Activated naive CD4-positive, alpha-beta T cell treated with anti-CD3 and anti-CD28 coated beads for 36 hours (primary cell): ENCODE measurements at places on chromosomes 6 and 20.
A peak's percentile ranks its signal among the peaks of the same experiment; 100 is the strongest.

GRCh38 chr20:53001498-53002301 lies 29.5 kb downstream of the TSHZ2 start:
- DNase-seq, result peak; percentile 60

- peak; percentile 72 for DNase-seq
Observed at GRCh38 chr6:13453771-13454251, 33.6 kb downstream of the GFOD1 start.

DNA sequence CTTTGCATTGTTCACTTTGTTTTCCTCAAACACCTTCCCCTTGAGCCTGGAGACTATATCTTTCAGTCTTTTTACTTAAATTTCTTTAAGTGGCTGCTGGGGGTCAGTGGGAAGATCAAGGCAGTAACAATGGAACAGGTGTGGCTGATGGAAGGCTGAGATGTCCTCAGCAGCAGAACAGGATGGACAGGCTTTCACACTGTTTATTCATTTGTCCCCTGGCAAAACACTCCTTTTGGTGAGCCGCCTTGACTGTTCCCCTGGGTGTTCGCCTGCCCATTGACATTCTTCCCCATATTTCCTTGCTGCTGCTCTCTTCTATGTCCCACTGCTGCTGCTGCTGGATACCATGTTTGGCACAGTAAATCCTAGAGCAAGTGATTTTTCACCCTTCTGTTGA lies 38.1 kb downstream of the RNF144B start:
- DNase-seq, result no peak

- peak; percentile 89 for DNase-seq
Observed at GRCh38 chr6:137717074-137718073, 149.7 kb upstream of the TNFAIP3 start.

DNA sequence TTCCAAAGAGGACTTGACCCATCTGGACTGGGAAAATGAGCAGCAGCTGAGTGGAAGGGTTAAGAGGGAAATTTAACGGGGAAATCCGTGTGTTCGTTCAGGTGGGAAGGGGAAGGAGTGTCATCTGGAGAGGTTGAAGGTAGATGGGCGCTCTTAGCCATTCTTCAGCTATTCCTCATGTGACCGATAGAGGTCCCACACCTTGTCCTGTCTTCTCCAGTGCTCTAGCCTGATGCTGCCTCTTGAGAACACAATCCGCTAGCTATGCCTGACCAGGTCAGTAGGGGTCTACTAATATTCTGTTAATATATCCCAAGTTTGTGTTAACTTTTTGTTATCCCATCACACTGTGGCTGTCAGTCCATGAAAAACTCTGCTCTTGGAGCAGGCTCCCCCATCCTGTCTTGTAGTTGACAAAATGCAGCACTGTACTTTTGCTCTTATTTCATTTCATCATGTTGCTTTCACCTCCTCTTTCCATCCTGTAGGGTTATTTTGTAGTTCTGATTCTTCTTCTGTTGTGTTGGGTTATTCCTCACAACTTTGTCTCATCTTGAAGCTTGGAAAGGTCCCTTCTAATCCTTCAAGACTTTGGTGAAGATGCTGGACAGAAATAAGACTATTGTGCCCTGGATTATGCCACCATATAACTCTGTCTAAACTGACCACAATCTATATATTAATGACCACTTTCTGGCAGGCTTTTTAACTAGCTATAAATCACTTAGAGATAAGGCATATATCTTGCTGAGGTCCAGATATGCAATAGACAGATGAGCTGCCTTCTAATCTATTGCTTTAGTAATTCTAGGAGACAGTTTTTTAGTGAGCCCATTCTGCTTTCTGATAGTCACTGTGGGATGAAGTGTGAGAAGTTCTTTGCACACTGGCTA lies 123.4 kb upstream of the SUPT3H start:
- DNase-seq, result no peak

DNA sequence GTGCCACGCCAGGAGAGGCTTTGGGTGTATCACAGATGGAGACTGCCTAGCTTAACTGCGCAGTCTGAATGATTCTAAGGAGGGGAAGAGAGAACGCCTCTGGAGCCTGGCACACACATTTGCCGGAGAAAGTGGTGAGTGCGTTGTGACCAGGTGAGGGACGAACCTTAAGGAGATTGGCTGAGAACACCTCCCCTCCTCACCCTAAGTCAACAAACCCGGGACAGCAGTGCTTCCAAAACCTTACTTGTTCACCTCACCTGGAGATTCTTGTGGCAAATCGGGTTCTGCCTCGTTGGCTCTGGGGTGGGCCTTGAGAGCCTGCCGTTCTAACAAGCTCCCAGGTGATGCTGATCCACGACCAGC lies 9.4 kb downstream of the SYNJ2 start:
- DNase-seq, result no peak

DNA sequence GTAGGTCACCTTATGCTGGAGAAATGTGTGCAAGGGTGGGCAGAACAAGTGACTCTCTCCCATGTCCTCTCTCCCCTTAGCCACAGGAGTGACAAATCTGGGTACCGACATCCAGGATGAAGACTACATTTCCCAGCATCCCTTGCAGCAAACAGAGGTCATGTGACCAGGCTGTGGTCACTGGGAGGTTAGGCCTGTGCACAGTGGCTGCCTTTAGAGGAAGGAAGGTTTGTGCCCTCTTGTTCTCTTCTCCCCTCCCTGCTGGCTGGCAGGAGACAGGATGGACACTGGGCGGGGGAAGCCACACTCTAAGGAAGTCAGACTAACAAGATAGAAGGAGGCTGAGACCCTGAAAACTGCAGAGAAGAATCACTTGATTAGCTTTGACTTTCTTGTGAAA lies 360.2 kb downstream of the PREX1 start:
- DNase-seq, result no peak

DNA sequence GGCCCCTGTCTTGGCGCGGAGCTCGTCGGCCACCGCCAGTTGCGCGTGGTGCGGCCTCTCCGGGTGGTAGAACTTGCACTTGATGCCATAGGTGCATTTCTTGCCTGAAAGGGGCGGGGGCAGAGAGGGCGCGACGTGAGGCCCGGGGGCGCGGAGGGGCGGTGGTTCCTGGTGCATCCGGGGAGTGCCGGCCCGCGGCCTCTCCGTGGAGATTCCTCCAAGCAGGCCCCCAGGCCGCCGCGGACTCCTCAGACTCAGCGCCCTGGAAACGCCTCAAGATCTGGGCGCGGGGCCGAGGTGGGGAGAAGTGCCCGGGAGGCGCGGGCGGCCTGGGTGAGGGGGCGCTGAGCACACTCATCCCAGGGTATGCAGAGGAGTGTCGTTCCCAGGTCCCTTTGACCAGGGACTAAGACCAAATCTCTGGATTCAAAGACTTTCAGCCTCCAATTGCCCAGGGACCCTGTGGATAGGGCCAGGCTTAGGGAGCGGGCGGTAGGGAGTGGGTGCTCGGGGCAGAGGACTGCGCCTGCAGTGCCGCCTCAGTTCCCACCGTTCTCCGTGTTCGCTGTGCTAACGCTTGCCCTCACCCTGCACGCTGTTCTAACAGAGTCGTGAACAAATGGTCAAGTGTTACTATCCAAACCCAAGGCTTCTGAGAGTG lies 33.3 kb downstream of the ZC3H12D start:
- DNase-seq, result peak; percentile 53

- no peak for DNase-seq
Observed at GRCh38 chr6:112252571-112253497, 1.5 kb downstream of the LAMA4 start.

GRCh38 chr20:10366898-10367692 lies 66.9 kb downstream of the MKKS start:
- no peak for DNase-seq

GRCh38 chr20:58877976-58878360 lies 25.5 kb downstream of the GNAS start:
- DNase-seq, result peak; percentile 69

- no peak for DNase-seq
Observed at GRCh38 chr6:138601128-138601527, 101.8 kb upstream of the NHSL1 start.

- DNase-seq, result no peak
Observed at GRCh38 chr6:37538107-37538506, 38.4 kb upstream of the CCDC167 start.

DNA sequence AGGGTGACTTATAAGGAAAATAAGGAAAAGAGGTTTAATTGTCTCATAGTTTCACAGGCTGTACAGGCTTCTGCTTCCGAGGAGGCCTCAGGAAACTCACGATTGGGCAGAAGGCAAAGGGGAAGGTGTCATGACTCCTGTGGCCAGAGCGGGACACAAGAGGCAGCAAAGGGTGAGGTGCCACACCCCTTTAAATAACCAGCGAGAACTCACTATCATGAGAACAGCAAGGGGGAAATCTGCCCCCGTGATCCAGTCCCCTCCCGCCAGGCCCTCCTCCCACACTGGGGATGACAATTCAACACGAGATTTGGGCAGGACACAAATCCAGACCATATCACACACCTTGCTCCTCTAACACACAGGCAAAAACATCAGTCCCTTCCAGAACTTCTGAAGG lies 254.0 kb downstream of the DLL1 start:
- DNase-seq, result no peak

- DNase-seq, result no peak
Observed at GRCh38 chr6:37919417-37920157, 100.1 kb downstream of the ZFAND3 start.

DNA sequence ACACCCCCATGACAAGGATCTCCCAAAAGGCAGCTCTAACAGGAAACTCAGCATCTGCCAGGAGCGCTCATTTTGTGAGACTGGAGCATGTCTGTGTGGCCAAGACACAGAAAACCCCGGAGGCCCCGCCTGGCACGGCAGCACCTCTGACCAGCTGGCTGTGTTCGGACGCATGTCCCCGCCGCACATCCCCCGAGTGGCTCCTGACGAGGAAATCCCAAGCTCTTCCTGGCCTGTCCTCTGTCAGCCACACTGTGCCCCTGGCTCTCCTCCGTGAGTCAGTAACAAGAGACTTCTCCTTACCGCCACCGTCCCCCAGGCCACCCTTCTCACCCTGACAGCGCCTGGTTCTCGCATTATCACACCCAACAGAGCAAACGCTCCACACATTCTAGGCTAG lies 14.4 kb downstream of the SLC2A4RG start:
- no peak for DNase-seq

- peak; percentile 18 for DNase-seq
Observed at GRCh38 chr6:158468666-158469065, 91.2 kb upstream of the TMEM181 start.

DNA sequence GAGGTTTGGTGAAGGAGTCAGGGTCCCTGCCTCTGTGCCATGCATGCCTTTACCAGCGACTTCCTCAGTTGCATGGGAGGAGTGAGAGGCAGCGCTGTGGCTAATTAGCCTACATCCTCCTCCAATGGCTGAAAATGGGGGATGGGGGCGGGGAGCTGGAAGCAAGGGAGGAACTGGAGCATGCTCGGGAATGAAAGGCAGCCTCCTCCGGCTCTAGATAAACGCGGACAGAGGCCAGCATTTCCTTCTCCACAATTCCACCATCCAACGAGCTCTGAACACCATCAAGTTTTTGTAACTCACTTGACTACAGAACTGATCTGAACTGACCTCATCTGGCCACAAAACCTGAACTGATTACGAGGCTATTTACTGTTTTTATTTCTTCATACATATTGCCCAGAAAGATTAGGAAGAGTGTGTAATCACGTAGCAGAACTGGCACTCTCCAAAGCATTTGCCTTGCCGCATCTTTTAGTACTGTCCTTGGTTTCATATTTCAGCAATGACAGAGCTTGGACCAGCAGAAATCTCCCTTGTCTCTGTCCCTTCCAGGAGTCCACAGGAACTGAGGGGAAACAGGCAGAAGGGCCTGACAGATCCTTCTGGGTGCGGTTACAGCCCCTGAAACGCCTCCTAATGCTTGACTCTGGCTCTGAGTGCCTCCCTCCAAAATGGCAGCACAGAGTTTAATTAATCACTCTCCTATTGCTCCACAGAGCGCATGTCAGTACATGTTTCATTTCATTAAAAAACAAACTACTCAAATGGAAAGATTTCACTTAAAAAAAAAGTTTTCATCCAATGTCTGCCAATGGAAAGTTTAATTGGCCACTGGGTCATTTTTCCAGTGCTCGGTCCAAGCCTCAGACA lies 58.2 kb upstream of the TRAF3IP2 start:
- no peak for DNase-seq

DNA sequence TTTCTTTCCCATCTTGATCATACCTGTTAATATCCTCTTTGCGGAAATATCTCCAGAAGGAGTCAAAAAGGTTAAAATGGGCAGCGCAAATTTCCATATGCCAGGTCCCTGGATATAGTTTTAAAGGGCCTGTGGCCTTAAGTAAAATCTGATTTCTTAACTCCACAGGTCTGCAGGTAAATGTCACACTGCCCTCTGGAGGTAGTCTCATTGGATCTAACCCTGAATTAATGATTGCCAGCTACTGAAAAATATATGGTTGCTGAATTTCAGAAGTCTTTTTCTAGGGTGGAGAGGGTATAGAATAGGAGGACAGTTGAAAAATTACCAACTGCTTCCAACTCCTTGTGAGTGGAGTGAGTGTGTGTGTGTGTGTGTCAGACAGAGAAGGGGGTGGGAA lies 8.5 kb downstream of the MOXD1 start:
- no peak for DNase-seq

DNA sequence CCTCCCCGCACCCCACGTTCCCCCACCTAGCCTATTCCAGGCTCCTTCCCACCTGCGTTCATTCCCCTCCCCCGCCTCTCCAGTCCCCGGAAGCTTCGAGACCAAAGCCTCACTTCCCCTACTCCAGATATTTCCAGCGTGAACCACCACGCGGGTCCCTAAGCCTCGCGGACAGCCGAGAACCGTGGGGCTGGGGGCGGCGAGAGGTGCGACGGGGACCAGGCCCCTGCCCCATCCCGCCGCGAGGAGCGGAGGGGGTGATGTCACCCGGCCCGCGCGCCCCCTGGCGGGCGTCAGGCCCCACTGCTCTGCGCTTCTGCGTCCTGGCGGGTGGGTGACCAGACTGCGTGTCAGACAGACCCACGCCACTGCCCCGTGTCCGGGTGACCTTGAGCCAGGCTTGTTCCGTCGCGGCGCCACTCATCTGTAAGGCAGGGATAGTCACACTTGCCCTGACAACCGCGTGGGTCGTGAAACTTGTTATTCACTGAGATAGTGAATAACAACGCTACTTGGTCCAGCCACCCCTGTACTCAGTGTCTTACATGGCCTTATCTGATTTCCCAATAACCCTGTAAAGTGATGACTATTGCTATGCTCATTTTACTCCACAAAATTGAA lies 9.0 kb upstream of the HSP90AB1 start:
- peak; percentile 77 for DNase-seq

- no peak for DNase-seq
Observed at GRCh38 chr6:119649531-119649930, 300.0 kb upstream of the MAN1A1 start.
